ENCODE measurements at places on chromosomes 11 and 22. TPM values are rescaled to one million over a fixed set of nuclear protein-coding genes. Genes with fewer than 3 reads are reported as not detected.

CST6 gene
- 3.0 TPM for total RNA-seq

OR5A1 gene
- total RNA-seq, result not detected

FGF19 gene
- 1.0 TPM for total RNA-seq

MOV10L1 gene
- 0.92 TPM for total RNA-seq

RIMBP3C gene
- 0.30 TPM for total RNA-seq

SOX10 gene
- not detected for total RNA-seq

TTC36 gene
- 4.9 TPM for total RNA-seq

DNAJB7 gene
- not detected for total RNA-seq

EXPH5 gene
- 4.5 TPM for total RNA-seq

RAB3IL1 gene
- 10.8 TPM for total RNA-seq

RSF1 gene
- 48.8 TPM for total RNA-seq

HEPN1 gene
- total RNA-seq, result not detected

ACRV1 gene
- total RNA-seq, result not detected

RAC2 gene
- total RNA-seq, result 10.5 TPM

PHLDB1 gene
- 51.8 TPM for total RNA-seq

KRTAP5-11 gene
- total RNA-seq, result not detected

CALCA gene
- total RNA-seq, result 0.56 TPM

- no peaks in the 10 kb centered on the region for H3K4me1 ChIP-seq
- no peak overlapping the region for H3K4me3 ChIP-seq
- H3K27me3 ChIP-seq, result peaks cover 4% of the 10 kb centered on the region
- H3K27ac ChIP-seq, result peak overlapping the region; percentile 1
- no peaks in the 10 kb centered on the region for H3K36me3 ChIP-seq
These were observed 58.4 kb upstream of the NUP50 start for GRCh38 chr22:45105281-45105702.

DNA sequence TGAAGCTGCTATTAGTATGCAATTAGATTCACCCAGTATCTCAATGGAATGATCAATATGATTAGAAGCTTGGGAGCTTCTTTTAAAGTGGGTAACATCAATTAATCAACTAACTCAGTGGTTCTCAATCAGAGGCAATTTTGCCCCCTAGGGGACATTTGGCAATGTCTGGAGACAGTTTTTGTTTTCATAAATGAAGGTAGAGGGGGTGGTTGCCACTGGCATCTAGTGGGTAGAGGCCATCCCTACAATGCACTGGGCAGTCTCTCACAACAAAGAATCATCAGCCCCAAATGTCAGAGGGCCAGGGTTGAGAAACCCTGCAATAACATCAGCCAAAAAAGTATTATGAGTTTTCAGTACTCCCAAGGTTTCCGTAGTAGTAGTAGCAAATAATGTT lies 5.9 kb upstream of the AMOTL1 start:
- no peak overlapping the region for H3K4me3 ChIP-seq
- H3K27me3 ChIP-seq, result no peaks in the 10 kb centered on the region
- peaks cover 14% of the 10 kb centered on the region for H3K4me1 ChIP-seq
- DNase-seq, result no peak

DNA sequence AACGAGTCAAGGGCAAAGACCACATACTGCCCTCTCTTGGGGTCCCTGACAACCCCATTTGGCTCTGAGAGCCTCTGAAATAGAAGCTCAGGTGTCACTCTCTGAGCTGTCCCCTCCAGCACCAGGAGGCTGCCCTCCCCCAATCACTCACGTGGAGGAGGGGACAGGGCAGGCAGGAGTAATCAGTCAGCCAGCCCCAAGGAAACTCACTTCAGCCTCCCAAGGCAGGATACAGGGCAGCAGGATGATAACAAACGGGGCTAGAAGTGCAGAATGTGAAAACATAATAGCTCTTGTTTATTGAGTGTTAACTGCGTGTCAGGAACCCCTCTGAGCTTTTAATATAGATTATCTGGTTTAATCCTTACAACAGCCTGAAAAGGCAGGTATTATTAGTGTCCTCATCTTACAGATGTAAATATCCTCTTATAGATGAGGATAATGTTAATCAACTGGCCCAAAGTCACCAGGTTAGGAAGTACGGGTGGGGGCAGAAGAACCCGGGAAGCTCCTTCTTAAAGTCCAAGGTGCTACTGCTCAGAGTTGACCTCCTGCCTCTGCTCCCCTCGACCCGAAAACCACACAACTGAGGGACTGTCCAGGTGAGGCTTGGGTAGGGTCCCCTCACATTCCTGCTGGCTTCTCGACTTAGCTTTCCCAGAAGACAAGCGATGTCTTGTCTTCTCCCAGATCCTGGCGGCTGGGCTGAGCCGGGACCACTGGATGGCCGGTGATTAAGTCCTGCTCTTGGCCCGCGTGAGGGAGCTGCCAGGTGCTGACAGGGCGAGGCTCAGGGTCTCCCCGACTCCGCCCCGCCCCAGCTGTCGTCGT lies 2.7 kb downstream of the CHRM4 start:
- H3K27me3 ChIP-seq, result peaks cover 43% of the 10 kb centered on the region
- H3K4me3 ChIP-seq, result no peak overlapping the region
- no peak overlapping the region for H3K27ac ChIP-seq
- peaks cover 23% of the 10 kb centered on the region for H3K4me1 ChIP-seq
- no peaks in the 10 kb centered on the region for H3K36me3 ChIP-seq

DNA sequence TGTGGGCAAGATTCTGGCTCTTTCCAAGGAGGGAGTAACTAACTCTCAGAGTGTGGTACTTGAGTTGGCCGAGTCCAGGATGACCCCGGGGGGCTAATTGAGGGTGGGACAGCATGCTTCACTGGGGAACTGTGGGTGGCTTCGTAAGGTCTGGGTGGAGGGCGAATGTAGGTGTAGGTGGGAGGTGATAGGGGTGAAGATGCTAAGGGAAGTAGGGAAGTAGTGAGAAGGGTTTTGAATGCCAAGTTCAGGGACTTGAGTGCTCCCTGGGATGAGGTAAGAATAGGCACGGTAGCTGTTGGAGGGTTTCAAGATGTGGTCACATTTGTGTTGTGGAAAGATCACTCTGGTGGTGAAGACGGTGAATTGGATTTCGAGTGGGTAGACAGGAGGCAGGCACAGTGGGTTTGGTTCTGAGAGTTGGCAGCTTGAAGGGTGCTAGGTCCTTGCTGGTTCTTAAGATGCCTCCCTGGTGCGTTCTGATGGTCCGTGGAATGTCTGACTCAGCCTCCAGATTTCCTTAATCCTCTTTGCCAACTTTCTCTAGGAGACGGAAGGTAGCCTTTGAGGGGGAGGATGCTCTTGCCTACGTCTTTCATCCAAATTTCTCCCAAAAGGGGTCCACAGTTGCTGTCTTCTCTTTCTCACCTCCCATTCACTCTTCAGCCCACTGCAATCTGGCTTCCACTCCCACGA lies 2.5 kb upstream of the DNAL4 start:
- no peak for DNase-seq
- H3K36me3 ChIP-seq, result no peaks in the 10 kb centered on the region
- no peak overlapping the region for H3K27ac ChIP-seq
- H3K27me3 ChIP-seq, result peaks cover 26% of the 10 kb centered on the region

GRCh38 chr11:117663821-117664220 lies 133.2 kb downstream of the DSCAML1 start:
- DNase-seq, result peak; percentile 40
- peaks cover 17% of the 10 kb centered on the region for H3K4me1 ChIP-seq
- H3K36me3 ChIP-seq, result no peaks in the 10 kb centered on the region

GRCh38 chr11:64923151-64923661 lies 1.3 kb upstream of the PPP2R5B start:
- H3K4me3 ChIP-seq, result no peak overlapping the region
- no peak for DNase-seq
- H3K4me1 ChIP-seq, result peaks cover 6% of the 10 kb centered on the region
- H3K27me3 ChIP-seq, result no peaks in the 10 kb centered on the region
- no peak overlapping the region for H3K27ac ChIP-seq

DNA sequence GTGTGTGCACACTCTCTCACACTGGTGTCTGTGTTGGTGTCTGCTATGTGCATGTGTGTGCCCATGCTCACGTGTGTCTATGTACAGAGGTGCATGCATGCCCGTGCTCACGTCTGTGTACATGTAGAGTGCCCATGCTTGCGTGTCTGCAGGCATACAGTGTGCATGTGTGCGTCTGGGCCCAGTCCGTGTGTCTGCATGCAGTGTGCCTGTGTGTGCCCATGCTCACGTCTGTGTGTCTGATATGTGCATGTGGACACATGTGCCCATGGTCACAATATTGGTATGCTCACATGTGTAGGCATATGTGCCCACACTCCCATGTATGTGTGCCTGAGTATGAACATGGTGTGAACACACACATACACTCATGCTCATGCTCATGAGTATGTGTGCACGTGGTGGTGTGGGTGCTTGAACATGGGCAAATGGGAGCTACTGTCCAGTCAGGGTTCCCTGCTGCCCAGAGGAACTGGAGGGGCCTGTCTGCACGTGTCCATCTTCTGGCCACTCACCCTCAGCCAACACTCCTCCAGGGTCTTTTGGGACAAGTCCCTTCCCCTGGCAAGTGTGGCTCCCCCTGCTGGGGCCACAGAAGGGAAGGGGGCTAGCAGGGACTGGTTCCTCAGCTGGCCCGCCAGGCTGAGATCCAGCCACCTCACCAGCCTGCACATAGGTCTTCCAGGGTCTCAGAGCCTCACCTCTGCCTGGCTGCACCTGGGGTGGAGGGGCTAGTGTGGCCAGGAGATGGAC lies 7.3 kb upstream of the TBX1 start:
- peaks cover 71% of the 10 kb centered on the region for H3K27me3 ChIP-seq
- H3K27ac ChIP-seq, result no peak overlapping the region
- H3K4me1 ChIP-seq, result peaks cover 10% of the 10 kb centered on the region
- no peak for DNase-seq
- no peaks in the 10 kb centered on the region for H3K36me3 ChIP-seq

GRCh38 chr22:22465782-22466181 lies 42.8 kb downstream of the ZNF280B start:
- no peak overlapping the region for H3K27ac ChIP-seq
- no peak for DNase-seq

DNA sequence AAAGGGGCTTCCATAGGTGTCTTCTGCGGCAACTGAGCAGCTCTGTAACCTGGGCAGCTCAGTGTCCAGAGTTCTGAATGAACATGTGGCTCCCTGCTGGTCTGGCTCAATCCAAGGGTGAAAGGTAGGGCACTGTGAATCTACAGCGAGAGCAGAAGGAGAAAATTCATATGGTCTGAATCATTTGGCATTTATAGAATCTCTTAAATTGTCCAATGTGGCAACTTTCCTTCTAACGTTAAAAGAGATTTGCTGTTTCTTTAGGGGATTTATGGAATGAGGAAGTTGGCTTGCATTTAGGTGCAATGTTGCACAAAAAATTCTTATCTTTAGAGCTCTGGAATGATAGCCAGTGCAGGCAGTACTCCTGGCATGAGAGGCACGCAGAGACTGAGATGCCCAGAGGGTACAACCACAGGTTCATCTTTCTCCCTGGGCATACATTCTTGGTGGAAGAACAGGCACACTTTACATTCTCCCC lies 17.0 kb downstream of the ATXN10 start:
- peak overlapping the region; percentile 61 for H3K27ac ChIP-seq
- peaks cover 34% of the 10 kb centered on the region for H3K4me1 ChIP-seq
- H3K36me3 ChIP-seq, result no peaks in the 10 kb centered on the region
- no peak overlapping the region for H3K4me3 ChIP-seq

DNA sequence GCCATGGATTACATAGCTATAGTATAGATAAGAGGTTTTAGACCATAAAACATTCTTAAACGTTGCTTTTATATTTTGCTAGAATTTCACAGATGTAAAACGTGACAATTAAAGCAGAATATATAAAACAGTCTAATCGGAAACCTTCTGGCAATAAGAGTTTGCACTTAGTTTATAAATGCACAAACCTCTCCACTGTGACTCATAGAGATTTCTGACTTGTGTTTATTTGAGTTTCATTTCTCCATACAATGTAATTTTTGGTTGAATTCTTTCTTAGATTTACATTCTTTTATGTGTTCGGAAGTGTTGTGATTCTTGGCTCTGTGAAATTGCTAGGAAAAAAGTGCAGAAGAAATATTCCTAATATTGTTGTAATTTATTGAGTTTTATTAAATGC lies 288.7 kb upstream of the CTSC start:
- H3K36me3 ChIP-seq, result no peaks in the 10 kb centered on the region
- no peaks in the 10 kb centered on the region for H3K27me3 ChIP-seq
- H3K27ac ChIP-seq, result no peak overlapping the region
- DNase-seq, result no peak
- no peaks in the 10 kb centered on the region for H3K4me1 ChIP-seq

DNA sequence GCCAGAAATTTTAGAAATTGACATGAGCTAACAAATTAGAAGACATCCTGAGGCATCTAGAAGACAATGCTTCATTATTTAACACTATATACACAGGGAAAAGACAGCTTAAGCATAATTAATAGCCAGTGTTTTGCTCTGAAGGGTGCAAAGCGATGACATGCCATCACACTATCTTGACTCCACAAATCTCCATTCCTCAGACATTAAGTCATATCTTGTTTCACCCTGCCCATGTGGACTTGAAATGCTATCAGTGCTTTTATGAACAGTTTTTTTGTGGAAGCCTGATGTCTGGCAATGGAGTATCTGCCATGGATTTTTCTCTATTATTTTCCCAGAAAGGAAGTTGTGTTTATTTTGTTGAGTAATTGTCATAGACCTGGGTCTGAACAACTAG lies 2.3 kb downstream of the CARD18 start:
- no peaks in the 10 kb centered on the region for H3K36me3 ChIP-seq
- no peak overlapping the region for H3K4me3 ChIP-seq
- DNase-seq, result no peak
- H3K27ac ChIP-seq, result no peak overlapping the region
- no peaks in the 10 kb centered on the region for H3K4me1 ChIP-seq

GRCh38 chr11:45161252-45162063 lies 15.0 kb downstream of the PRDM11 start:
- no peak overlapping the region for H3K27ac ChIP-seq
- no peaks in the 10 kb centered on the region for H3K27me3 ChIP-seq
- no peak for DNase-seq
- no peak overlapping the region for H3K4me3 ChIP-seq
- H3K4me1 ChIP-seq, result peaks cover 38% of the 10 kb centered on the region
- no peaks in the 10 kb centered on the region for H3K36me3 ChIP-seq

DNA sequence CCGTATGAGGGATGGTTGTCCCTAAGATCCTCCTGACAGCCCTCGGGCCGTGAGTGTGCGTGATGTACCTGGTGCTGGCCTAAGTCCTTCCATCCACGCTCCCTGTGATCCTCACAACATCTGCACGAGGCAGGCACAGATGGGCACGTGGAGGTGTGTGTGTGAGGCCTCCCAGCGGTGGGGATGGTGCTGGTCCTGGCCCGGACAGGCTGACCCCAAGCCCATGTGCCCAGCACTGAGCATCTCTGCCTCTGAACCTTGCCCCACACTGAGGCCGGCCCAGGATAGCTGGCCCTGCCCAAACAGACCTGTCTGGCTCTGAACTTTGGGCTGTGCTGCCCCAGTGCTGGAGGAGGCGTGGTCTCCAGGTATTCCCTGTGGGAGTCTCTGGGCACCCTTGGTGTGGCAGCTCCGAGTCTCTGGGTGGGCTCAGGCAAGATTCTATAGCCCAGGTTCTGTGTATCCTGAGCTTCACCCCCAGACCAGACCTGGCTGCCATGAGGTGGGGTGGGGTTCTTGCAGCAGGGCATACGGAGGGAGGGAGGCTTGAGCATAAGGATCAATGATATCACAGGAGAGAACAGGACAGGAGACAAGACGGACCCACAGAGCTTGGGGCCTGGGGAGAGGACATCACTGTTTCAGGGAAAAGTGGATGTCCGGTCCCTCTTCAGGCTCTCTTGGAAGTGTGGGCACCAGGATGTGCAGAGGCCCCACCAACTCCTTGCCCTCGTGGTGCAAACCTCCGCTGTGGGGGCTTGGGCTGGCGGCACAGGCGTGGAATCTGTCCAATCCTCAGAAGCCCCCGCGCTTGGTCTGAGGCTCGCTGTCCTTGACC lies 881.8 kb downstream of the BRD1 start:
- no peaks in the 10 kb centered on the region for H3K36me3 ChIP-seq
- no peak overlapping the region for H3K4me3 ChIP-seq
- no peak overlapping the region for H3K27ac ChIP-seq
- H3K27me3 ChIP-seq, result no peaks in the 10 kb centered on the region

Data from hepatocyte (in vitro differentiated cells).